ENCODE measurements at places on chromosomes 6 and 20.

DNA sequence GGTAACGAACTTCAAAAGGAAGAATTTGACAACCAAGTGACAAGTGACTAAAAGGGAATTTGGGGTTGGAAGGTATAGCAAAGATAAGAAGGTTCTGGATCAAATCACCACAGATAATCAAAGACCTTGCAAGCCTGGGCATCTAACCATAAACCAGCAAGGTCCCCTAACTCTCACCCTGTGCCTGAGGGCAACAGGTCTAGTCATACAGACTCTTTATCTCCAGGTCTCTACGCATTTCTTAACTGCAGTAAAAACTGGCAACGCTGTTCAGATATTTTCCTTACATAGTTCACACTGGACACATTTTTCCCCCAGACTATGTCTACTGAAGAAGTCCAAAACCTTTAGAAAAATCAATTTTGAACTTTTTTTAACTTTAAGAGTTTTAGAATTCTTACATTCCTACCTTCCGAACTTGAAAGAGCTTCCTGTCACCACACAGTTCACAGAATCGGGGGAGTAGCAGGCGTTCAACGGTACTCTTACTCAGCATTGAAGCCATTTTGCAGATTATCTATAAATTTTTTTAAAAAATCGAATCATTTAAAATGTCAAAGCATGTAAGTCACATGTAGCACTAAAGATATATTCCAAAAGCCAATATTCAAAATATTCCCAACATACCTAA lies 23.0 kb upstream of the ANKRD60 start:
- DNase-seq: no peak

- DNase-seq: no peak
These were observed 25.3 kb upstream of the KIF3B start for GRCh38 chr20:32252189-32252588.

GRCh38 chr6:103534095-103534494 lies 1325.6 kb downstream of the HACE1 start:
- DNase-seq: no peak

GRCh38 chr6:70763754-70764510 lies 96.2 kb downstream of the SMAP1 start:
- DNase-seq: no peak

- DNase-seq: no peak
These were observed 5.1 kb downstream of the UBE2V1 start for GRCh38 chr20:50107796-50108331.

- no peak for DNase-seq
These were observed 53.6 kb upstream of the LRRC1 start for GRCh38 chr6:53741034-53741823.

- DNase-seq: no peak
These were observed 232.3 kb upstream of the ECI2 start for GRCh38 chr6:4367643-4368042.
